ENCODE measurements at places on chromosomes 11 and 22. TPM values are rescaled to one million over a fixed set of nuclear protein-coding genes. Genes with fewer than 3 reads are reported as not detected.

DNA sequence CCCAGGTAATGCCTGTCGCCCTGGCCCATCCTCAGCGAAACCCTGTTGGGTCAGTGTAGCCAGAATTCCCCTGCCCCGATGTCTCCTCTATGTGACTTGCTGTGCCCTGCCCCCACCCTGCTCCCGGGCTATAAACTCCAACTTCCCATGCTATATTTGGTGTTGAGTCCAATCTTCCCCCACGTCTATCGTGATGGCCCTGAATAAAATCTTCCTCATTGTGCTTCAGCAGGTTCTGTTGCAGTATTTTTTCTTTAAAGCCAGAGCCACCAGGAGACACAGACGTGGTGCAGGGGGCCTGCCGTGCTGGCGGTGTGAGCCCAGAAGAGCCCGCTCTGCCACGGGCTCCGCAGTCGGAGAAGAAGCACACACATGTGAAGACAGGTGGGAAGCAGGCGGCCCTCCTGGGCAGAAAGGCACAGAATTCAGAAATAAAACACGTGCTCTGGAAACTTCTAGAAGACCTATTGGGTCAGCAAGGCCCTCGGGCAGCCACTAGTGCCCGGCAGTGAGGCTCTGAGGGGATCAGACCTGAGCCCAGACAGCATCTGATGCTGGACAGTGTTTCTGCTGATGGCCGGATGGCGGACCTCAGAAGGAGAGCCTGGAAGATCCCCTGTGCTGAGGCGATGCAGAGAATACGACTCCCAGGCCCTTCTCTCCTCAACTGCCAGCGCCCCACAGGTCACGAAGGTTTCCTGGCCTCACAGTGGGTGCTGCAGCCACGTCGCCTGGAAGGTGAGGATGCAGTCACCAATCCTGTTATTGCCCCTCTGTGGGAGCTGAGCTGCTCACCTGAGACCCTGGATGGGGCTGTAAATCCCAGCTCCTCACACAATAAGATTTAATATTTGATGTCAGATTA is 501.9 kb downstream of the BRD1 start:
- no peak for ATAC-seq

DNA sequence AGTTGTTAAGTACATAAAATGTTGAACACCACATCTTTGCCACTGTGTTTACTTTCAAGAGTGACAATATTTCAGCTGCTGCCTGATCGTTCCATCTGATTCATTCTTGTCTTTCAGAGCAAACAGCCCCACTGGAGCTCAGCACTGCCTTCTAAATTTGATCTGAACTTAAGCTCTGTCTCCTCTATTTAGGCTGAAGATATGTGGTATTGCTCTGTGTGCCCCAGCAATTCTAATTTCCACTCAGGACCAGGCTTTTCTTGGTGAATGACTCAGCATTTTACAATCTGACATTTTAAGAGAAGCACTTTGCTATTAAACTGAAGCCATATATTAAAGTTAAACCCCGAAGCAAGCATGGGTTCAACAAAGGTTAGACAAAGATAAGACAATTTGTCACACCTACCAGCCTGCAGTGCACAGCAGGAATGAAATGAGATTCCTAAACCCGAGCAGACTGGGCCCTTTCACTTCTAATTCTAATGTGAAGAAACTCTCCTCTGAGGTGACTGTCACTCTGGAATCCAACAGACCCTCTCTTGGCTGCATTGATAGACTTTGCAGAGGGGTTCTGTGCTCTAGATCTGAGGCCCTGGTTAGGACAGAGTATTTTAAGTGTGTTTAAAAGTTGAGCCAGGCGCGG is 41.7 kb upstream of the PLET1 start:
- ATAC-seq: no peak

GRCh38 chr11:130874955-130875531 is 41.2 kb downstream of the SNX19 start:
- ATAC-seq: no peak

GRCh38 chr11:121755906-121756305 is 303.1 kb upstream of the SORL1-AS1 start:
- ATAC-seq: no peak

DNA sequence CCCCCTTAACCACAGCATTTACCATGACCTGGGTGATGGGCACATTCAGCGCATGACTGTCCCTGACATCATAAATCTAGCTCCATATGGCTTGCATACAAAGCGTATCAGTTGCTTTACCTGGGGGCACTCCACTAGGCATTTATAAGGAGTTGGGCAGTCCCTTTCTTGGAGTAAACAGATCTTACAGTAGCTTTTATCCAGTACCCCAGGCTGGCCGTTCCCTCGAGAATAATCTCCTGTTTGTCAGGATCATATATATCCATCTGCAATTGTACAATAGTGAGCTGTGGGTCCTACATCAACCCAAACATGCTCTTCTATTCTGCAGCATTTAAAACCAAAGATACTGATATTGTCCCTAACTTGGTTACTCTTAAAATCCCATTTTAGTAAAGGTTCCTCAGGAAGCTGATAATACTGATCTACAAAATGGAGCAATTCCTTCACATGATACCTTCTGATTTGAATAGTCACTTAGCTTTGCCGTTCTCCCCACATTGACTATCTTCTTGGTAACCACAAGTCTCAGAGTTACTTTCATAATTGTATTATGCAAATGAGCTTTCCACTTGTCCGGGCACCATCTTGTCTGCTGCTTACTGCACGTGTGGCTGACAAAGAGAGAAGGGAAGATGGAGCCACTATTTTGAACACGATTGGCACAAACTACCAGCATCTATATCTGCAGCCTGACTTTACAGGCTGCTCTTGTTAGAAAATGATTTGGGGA is 205.0 kb downstream of the CWF19L2 start:
- no peak for ATAC-seq

DNA sequence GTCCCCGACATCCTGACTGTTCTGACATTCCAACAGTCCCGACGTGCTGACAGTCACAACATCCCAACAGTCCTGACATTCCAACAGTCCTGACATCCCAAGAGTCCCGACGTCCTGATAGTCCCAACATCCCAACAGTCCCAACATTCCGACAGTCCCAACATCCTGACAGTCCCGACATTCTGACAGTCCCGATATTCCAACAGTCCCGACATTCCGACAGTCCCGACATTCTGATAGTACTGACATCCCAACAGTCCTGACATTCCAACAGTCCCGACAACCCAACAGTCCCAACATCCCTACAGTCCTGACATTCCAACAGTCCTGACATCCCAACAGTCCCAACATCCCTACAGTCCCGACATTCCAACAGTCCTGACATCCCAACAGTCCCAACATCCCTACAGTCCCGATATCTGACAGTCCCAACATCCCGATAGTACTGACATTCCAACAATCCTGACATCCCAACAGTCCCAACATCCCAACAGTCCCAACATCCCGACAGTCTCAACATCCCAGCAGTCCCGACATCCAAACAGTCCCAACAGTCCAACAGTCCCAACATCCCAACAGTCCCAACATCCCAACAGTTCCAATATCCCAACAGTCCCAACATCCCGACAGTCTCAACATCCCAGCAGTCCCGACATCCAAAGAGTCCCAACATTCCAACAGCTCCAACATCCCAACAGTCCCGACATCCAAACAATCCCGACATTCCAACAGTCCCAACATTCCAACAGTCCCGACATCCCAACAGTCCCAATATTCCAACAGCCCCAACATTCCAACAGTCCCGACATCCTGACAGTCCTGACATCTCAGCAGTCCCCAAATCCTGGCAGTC is 60.2 kb downstream of the DHCR7 start:
- ATAC-seq: no peak

Gene APOA5
- not detected for total RNA-seq

Gene TTC36
- total RNA-seq: not detected

Gene EMID1
- 0.84 TPM for total RNA-seq
